ENCODE measurements at places on chromosomes 16 and 17.

- DNase-seq, result no peak
Measured at GRCh38 chr16:85429776-85430522, 183.2 kb upstream of the GSE1 start.

DNA sequence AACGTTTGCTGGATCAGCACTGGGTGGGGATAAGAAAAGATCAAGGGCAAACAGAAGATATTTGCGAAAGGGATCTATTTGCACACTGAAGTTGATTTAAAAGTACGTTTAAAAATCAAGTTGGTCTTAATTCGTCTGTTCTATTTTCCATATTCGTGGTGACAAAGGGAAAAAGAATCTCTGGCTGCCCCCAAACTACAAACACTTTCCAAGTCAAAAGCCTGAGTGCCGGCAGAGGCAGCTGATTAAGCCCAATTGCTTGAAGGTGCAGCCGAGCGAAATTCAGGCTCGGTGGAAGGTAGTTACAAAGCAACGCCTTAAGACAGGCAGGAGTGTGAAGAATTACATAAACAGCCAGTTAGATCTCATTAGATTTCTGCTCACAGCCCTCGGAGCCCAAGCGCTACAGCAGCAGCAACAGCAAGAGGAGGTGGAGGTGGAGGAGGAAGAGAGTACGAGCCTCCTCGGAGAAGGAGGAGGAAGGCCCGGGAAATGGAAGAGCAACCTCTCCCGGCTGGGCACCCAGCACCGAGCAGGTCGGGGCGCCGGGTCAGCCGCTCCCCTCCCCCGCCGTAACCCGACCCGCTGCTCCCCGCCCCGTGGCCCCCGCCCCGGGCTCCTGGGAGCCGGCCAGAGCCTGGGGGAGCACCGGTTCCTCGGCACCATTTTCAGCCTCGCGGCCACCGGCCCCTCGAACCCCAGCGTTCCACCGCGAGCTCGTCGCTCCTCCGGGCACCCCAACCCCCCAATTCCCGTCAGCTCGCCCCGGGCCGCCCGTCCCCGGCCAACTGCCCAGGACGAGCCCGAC, 890 bp downstream of the TOB1 start:
- peak; percentile 13 for DNase-seq

GRCh38 chr16:11170696-11171447, 85.1 kb downstream of the SOCS1 start:
- DNase-seq, result no peak

DNA sequence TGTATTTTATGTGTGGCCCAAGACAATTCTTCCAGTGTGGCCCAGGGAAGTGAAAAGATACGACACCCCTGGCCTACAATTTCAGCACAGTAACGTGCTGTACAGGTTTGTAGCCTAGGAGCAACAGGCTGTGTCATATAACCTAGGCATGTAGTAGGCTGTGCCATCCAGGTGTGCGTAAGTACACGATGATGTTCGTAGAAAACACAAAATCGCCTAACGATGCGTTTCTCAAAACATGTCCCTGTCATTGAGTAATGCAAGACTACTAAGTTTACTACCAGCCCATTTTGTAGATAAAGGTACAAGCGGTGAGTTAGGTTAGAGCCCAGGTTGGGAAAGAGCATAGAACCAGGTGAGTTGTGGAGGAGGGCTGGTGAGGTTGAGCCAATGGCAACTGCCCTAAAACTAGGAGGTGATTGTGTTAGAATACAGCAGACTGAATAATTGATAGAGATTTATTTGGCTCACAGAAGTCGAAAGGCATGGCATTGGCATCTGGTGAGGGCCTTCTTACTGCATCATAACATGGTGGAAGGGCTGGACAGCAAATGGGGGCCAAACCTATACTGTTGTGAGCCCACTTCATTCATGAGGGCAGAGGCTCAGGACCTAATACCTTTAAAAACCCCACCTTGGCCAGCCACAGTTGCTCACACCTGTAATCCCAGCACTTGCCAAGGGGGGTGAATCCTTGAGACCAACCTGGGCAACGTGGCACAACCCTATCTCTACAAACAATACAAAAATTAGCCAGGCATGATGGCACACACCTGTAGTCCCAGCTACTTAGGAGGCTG, 4.2 kb downstream of the EIF1 start:
- DNase-seq, result no peak

DNA sequence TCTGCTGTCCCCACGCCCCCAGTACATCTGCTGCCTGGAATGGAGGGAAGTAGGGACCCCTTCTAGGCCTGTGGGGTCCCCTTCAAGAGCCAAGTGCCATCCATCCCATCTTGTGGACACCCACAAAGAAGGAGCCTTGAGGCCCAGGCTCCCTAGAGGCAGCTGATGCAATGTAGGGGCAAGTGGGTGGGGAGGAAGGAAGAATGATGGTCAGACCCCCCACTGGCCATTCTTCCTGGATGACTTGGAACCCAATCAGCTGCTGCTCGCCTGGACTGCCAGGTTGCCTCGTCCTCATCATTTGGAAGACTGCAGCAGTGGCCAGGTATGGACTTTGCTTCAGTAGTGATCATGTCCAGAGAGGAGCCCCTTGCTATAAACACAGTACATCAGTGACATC, 48.9 kb downstream of the SMPD3 start:
- no peak for DNase-seq

DNA sequence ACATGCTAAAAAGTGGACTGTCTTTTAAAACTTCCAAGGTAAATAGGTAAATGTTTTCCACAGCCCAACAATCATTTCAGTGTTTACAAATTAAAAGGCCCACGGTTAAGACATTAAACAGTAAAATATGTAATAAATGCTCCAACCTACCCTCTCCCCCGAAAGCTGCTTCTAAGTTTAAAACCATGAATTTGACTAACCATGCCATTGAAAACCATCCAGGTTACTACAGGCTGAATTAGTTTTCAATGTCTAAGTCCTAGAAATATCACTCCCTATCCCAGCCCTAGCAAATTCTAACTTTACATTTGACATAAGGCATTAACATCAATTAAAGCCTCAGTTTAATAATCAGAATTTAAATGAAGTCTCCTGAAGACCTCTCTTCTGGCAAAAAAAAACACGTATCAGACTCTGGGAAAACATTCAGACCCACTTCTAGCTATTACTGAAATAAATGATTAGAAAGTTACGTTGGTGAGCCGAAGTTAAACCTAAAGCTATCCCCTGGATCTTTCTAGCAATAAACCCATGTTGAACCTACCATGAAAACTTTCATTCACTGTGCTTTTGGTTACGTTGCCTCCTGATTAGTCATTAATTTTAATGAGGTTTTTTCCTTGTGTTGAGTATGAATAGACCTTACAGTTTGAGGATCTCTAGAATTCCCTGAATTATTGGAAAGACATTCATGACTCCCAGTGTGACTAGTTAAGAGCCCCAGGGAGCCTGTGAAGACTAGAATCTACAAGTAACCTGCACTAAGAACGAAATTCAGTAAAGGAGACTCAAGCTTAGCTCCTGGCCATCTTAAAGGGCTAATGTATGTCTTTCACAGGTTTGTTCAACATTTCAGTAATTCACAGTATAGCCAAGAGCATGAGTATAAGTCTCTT, 1.7 kb upstream of the POLG2 start:
- DNase-seq, result no peak

GRCh38 chr16:53974484-53975080, 270.6 kb downstream of the FTO start:
- no peak for DNase-seq

GRCh38 chr17:45123930-45124796, 8.2 kb downstream of the PLCD3 start:
- no peak for DNase-seq

- no peak for DNase-seq
Measured at GRCh38 chr16:23505180-23505665, 5.1 kb downstream of the GGA2 start.

- no peak for DNase-seq
Measured at GRCh38 chr16:86537486-86537885, 17.5 kb downstream of the MTHFSD start.

GRCh38 chr17:77453613-77454241, 313.0 kb downstream of the SEC14L1 start:
- no peak for DNase-seq

DNA sequence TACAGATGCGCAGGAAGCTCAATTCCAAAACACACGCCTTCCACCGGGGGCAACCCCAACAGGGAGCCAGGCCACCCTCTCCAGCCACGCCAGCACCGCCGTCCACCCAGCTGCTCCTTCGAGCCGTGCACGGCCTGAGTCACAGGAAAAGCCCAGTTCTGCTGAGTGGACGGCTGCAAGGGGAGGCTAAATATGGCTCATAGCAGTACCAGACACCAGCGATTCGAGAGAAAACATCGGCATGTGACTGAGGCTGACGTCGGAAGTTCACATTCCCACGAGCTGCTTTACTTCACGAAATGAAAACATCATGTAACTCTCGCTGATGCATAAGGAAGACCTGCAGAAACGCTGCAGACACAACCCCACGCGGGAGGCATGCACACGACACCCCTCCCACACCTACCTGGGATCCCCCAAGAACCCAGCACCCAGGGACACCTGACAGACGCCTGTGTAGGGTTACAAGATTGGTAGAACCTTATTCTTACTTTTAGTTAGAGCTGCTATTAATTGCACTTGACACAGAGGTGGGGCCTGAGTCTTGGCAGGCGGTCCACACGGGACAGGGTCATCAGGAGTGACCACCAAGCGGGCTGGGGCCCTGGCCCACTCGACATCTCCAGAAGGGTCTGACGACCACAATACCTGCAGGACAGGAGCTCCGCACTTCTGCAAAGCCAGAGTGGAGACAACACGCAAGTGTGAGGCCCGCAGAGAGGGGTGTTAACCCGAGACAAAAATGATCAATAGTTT, 116.8 kb downstream of the ANKRD11 start:
- DNase-seq, result no peak

All from stimulated activated CD8-positive, alpha-beta memory T cell treated with anti-CD3 and anti-CD28 coated beads, Interleukin-7, amount 100 ng/mL, for 48 hours (primary cell).